ENCODE measurements at places on chromosomes 12 and 14.

GRCh38 chr12:64671681-64672080 is 61.4 kb downstream of the RASSF3 start:
- no peak for DNase-seq

- DNase-seq = no peak
These were observed 121.4 kb downstream of the PPHLN1 start for GRCh38 chr12:42447371-42447786.

GRCh38 chr12:104181313-104181712 is 34.3 kb upstream of the TXNRD1 start:
- no peak for DNase-seq

DNA sequence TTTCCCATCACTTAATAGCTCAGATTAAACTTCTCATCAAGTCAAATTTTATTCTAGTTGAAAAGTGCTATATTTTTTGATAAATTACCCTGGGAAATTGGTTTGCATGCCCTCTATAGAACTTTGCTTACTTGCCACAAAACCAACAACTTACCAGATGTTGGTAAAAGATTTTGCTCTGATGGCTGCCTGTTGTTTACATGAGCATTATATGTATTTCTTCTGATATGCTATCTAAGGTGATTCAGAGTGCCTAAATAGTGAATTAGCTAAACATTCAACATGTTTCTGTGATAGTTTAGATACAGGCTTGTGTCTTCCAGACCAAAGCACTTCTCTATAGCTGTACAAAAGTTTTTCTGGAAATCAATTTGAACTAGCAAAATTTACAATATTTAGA is 51.0 kb downstream of the PPM1A start:
- no peak for DNase-seq

GRCh38 chr14:99630202-99630601 is 14.7 kb upstream of the HHIPL1 start:
- DNase-seq = no peak

GRCh38 chr14:65302571-65303189 is 109.8 kb upstream of the FUT8 start:
- no peak for DNase-seq

- no peak for DNase-seq
These were observed 336.1 kb downstream of the MED13L start for GRCh38 chr12:115941362-115941761.

DNA sequence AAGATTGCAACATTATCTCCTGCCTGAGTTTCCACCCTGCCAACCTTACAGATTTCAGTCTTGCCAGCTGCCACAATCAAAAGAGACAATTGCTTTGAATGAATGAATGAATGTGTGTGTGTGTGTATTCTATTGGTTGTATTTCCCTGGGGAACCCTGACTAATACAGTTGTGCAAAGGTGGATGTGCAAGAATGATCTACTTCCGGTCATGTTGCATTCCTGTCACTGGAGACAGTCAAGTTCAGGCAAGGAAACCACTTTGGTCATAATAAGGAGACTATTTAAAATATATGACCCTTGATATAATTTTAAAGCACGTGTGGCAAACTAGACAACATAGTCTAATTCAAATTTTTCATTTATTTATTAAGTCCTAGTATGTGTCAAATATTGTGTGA is 13.1 kb downstream of the RERG start:
- DNase-seq = no peak

Data from stimulated activated CD4-positive, alpha-beta T cell treated with anti-CD3 and anti-CD28 coated beads, Interleukin-15, amount 100 ng/mL, for 1 hour (primary cell).